ENCODE measurements at places on chromosomes 6 and 20.

- DNase-seq: no peak
Observed at GRCh38 chr6:36793296-36793912, 45.8 kb downstream of the CPNE5 start.

DNA sequence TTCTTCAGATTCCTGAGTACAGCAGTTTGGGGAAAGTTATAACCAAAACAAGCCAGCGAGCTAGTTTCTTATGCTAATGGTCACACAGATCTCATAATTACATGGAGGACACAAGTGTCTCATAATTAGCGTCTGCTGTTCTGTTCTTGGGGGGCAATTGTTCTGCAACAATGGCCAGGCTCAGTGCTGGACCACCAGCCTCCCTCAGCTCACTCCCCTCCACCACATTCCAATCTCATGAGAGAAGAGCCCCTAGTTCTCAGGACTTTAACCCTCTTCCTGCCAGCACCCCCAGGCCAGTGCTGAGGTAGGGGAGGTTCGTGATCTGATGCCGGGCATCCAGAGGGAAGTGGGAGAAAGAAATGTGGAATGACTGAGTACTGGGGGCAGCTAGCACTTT, 20.2 kb upstream of the TOX2 start:
- no peak for DNase-seq

GRCh38 chr6:33410711-33411631, at the start of gene PHF1:
TSS of gene PHF1 (plus strand) at chr6:33411014. CDS start at chr6:33412264, 1,250 bp downstream.
- DNase-seq: peak; percentile 68

GRCh38 chr6:163284151-163284550, 130.4 kb upstream of the QKI start:
- DNase-seq: no peak

DNA sequence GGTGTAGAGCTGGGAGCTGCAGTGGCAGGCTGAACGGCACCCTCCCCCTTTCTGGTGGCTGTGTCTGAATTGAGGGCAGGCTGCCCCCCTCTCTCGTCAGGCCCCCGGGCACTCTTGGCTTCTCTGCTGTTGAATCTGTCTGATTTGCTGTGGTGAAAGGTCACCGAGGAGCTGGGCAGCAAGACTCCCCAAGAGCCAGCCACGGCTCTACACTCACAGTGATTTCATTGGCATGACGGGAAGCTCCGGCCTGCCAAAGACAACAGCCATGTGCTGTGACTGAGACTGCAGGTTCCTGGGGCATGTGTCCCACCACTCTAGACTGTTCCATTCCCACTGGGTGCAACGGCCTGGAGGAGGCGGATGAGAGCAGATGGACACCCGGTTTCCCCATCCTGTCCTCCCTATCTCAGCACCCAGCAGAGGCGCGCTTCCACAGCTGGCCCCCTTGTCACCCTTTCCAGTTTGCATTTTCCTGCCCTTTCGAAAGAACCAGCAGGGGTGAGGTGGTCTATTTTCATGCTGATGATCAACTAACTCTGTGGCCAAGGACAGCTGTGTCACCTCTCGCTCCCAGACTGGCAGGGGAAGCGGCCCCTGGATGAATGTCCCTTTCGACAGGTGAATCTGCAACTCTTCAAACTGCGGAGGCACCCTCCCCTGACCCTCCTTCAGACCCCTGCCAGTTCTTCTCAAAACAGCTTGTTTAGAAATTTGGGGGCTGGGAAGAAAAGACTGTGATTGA, 2.2 kb downstream of the APCDD1L start:
- DNase-seq: no peak

GRCh38 chr6:90109141-90109540, 187.5 kb downstream of the BACH2 start:
- DNase-seq: no peak

DNA sequence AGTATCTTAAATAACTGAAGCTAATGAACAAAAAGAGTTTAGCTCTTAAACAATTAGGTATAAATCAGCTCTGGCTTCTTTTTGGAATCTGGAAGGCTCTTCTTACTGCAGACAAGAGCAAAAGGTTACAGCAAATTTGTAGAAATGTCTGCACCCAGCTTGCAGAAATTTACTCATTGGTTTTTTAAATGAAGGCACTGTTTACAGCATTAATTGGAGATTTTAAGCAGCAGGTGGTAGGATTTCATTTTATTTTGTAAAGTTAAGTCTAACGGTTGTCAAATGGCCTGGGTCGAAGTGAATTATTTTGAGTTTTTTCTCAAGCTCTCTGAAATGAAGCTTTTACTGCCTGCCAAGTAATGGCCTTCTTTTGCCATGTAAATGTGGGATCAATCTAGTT, 102.1 kb downstream of the NRSN1 start:
- DNase-seq: no peak

DNA sequence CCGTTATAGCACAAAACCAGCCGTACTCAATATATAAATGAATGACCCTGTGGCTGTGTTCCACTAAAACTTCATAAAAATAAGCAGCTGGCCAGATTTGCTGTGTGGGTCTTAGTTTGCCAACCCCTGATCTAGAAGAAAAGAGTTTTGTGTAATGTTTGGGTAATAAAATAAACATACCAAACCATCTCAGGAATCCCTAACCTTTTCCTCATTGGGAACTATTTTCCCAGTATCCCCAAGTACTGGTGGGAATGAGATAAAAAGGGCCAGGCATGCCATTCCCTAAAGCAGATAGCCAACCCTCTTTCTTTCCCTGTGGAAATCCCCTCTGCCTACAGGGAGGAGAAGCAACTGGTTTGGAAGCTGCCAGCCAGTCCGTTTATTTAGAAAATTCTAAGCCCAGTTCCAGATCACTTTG, 169.1 kb upstream of the AKAP12 start:
- no peak for DNase-seq

DNA sequence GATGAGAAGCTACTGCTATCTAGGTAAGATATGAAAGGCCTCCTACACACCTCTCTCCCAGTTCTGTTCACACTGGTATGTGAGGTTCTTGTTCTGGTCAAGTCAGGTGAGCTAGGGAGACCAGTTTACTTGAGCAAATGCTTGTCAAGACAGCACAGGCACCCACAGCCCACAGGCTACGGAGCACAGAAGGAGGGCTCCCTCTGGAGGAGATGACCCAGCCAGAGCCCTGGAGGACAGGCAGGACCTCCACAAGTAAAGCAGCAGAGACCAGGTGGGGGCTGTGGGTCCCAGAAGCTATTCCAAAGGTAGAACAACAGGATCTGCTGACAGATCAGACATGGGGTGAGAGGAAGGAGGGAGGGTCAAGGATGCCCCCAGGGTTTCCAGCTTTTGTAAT, 13.2 kb downstream of the MMP24OS start:
- DNase-seq: no peak

GRCh38 chr6:3888153-3888957, 39.2 kb downstream of the FAM50B start:
- no peak for DNase-seq

- DNase-seq: no peak
Observed at GRCh38 chr6:136351518-136352110, 62.0 kb upstream of the BCLAF1 start.

GRCh38 chr6:96878143-96878542, 19.5 kb downstream of the NDUFAF4 start:
- no peak for DNase-seq

- DNase-seq: no peak
Observed at GRCh38 chr20:3648951-3649350, 14.2 kb downstream of the GFRA4 start.

GRCh38 chr6:138226700-138227315, 8.5 kb upstream of the PBOV1 start:
- no peak for DNase-seq

DNA sequence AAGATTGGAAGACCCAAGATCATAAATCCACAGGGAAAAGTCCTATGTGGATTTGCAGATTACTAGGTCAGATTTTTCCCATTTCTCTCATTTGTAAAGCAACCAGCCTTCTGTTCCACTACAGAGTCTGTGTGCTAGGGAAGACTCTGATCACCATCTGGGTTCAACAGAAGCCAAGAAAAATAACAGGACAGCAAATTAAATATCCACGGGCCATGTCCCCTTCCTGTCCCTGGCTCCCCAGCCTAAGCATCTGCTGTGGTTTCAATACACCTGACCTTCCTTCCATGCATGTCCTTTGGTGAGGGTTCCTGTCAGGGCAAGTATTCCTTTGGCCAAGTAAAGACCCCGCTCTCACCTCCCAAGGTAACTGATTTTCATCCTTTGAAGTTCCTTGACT, 558.8 kb downstream of the KIF16B start:
- DNase-seq: no peak

DNA sequence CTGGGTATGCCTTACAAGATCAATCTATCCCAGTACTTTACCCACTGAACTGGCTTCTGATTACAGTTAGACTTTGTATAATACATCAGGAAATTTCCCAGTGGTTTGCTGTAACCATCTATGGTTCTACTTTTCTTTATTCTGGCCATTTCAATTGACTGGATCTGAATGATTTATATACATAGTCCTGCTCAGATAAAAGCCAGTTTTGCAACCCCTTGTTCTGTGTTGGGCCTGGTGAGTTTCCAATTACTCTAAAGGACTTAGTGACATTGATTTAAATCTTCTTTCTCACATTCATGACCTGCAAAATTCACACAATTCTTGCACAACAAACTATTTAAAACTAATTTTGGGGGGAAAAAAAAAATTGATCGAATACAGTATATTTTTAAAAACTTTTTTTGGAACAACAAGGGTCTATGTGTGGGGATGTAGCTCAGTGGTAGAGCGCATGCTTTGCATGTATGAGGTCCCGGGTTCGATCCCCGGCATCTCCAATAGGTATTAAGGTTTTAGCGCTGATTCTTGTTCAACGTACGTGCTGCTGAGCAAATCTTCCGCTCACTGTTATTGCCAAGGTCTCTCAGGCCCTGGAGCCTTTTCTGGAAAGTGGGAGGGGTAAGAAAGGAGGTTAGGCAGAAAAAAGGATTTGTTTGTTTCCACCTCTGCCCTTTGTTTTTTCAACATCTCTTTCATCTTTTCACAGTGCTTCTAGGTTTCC, 117.5 kb downstream of the GPX5 start:
- peak; percentile 67 for DNase-seq

DNA sequence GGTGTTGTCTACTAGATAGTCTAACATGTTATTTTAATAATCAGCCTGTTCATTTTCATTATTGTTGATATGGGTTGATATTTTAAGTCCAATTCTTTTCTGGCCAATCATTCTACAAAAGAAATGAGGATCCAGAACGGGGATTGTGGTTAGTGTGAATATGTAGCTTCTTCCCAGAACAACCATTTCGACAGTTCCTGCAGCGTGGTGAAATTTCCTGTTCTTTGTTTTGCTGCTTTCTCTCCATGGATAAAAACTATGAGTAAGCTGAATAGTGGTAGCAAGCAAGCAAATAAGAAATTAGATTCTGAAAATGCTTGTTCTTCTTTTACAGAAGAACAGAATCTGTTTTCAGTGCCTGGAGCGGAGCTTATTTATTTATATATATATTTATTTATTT, 65.5 kb upstream of the F13A1 start:
- no peak for DNase-seq

GRCh38 chr6:91710342-91710741, 1123.5 kb upstream of the MAP3K7 start:
- peak; percentile 35 for DNase-seq

- no peak for DNase-seq
Observed at GRCh38 chr6:92879526-92879925, 539.8 kb downstream of the EPHA7 start.

DNA sequence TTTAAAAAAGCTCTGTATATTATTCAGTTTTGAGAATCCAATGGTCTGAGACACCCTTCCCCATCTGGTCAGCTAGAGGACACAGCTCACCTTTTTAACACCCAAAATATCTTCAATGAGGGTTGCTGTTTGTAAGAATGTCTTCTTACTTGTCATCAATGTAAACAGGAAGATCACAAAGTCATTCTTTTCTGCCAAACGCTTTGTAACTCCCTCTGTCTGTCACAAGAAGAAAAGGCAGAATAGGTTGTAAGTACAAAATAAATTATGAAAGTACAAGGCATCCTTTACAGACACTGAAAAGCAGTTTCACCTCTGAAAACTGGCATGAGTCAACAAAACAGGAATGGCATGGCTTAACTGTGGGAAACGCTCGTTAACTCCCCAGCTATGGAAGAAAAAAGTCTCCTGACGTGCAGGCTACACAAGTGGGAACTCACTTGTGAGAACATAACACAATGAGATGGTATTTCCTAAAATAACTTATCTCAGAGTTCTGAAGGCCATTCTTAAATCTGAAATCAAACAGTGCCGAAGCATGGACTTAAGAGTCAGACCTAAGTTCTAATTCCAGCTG, 42.7 kb downstream of the TRPC4AP start:
- no peak for DNase-seq

DNA sequence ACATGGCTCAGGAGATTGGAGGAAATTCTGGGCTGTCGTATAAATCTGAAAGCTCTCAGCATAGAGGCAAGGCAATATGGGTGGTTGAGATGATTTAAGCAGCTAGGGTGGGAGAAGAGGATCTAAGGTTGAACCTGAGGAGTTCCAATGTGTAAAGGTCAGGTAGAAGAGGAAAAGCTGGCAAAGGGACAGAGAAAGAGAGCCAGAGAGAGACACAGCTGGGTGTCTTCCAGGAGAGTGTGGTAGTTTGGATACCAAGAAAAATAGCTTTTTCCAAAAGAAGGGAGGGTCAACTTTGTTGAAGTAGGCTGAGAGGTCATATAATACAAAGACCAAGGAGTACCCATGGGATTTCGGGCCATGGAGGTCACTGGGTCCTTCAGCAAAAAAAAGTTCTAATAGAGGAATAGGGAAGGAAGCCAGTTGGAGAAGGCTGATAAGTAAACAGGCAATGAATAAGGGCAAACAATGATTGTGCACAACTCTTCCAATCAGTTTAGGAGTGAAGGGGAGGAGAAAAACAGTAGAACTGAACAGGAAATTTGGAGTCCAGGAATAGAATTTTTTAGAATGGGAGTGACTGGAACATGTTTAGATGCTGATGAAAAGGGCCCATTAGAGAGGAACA, 135.1 kb downstream of the QRSL1 start:
- DNase-seq: no peak

DNA sequence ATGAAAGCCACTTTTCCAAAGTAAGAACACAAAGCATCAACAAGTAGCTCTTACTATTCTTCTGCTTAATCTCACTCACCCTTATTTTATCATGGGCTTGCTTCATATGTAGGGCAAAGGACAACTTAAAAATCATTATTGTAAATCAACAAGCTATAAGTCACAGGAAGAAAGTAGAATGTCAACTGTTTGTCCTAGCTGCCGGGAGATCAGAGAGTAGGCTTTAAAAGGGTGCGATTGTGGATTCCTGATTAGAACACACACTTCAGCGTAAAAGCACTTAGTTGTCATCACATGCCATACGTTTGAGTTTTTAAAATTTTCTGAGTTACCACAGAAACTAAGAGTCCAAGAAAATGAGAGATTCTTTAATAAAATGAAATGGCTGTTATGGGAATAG, 44.4 kb upstream of the NHSL1 start:
- no peak for DNase-seq

- DNase-seq: no peak
Observed at GRCh38 chr20:2125474-2126112, 24.0 kb downstream of the STK35 start.

GRCh38 chr6:157634546-157634945, 188.5 kb upstream of the SNX9 start:
- no peak for DNase-seq

DNA sequence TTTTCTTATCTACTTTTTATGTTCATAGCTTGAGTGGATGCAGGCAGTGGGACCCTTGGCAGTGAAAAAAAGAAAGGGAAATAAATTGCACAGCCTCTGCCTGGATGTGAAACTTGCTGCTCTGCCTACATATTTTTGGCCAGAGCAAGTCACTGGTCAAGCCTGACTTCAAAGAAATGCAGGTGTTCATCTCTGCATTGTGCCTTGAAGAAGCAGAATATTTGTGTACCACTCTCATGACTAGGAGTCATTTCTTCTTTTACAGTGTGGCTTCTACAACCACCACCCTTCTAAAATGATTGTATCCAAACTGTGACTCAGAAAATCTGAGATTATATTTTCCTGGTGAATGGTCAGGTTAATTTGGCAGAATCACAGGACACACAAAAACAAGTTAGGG, 2.5 kb upstream of the KATNA1 start:
- no peak for DNase-seq

Data from head of caudate nucleus (tissue), 42 donors.